ENCODE measurements at places on chromosomes 2 and 18. TPM values are rescaled to one million over a fixed set of nuclear protein-coding genes. Genes with fewer than 3 reads are reported as not detected.

Gene RGPD3
- total RNA-seq, result 0.22 TPM

Gene KCNG2
- total RNA-seq, result 0.15 TPM

DNA sequence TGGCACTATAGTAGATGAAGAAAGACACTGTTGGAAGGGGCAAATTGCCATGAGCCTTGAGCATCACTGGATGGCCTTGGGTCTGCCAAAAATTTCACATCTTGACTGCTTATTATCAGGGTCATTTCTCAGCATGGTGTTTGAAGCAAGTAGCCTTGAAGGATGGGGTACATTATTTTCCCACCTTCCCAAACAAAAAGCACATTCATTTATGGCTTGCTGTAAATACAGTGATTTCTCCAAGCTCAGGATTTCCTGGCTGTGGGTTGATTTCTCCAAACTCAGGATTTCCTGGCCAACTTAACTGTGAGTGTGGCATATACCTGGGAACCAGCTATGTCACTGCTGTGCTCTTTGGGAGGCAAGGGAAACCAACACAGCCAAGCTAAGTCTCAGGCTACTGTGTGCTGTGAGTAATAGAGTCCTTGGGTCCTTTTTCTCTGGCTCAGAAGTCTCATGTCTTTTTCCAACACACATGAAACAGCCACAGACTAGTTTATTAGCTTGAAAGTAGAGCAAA is 116.6 kb downstream of the SPHKAP start:
- no peaks in the 10 kb centered on the region for H3K27me3 ChIP-seq
- H3K4me1 ChIP-seq, result no peaks in the 10 kb centered on the region
- H3K4me3 ChIP-seq, result no peak overlapping the region
- H3K36me3 ChIP-seq, result no peaks in the 10 kb centered on the region
- no peak for DNase-seq
- H3K27ac ChIP-seq, result no peak overlapping the region

Gene GGCX
- 32.9 TPM for total RNA-seq

Gene GPATCH11
- total RNA-seq, result 2.9 TPM

GRCh38 chr2:180991820-180992219 is 11.4 kb downstream of the UBE2E3 start:
- peaks cover 7% of the 10 kb centered on the region for H3K4me1 ChIP-seq
- H3K36me3 ChIP-seq, result peaks cover 2% of the 10 kb centered on the region
- no peak overlapping the region for H3K27ac ChIP-seq
- H3K4me3 ChIP-seq, result no peak overlapping the region

DNA sequence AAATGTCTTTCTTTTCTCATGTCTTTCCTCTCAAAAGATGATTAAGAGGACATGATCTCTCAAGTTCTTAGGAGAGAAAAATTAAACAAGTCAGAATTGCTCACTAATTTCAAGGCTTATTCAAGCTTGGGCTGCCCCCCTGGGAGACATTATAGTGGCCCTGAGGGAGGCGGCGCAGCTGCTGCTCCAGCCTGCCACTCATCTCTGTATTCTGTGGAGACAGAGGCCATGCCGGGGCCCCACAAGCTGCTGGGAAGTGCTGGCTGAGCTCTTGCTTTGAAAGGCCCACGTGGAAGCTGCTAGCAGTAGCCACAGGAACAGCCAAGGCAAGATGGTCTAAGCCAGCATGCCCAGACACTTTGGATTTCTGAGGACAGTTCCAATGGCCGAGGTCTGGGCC is 267.4 kb downstream of the LNPK start:
- no peak overlapping the region for H3K27ac ChIP-seq
- no peaks in the 10 kb centered on the region for H3K27me3 ChIP-seq

GRCh38 chr2:202158796-202159195 is 79.6 kb downstream of the SUMO1 start:
- H3K4me1 ChIP-seq, result no peaks in the 10 kb centered on the region
- DNase-seq, result no peak
- no peaks in the 10 kb centered on the region for H3K27me3 ChIP-seq
- H3K4me3 ChIP-seq, result no peak overlapping the region
- no peaks in the 10 kb centered on the region for H3K36me3 ChIP-seq

DNA sequence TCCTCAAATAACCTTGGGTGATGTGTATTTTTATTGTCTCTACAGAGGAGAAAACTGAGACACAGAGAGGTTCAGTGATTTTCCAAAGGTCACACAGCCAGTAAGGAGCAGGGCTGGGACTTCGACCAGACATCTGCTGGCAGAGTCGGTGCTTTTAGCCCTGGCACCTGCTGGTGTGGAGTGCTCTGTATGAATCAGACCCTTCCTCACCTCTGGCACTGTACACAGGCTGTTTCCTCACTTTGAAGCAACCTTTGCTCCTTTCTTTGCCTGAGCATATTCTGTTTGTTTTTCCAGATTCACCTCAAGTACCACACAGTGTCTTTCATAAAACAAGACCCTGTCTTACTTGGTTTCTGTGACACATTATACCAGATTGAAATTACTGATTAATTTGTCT is 107.9 kb downstream of the DPP10 start:
- no peak for DNase-seq
- no peak overlapping the region for H3K4me3 ChIP-seq
- no peaks in the 10 kb centered on the region for H3K27me3 ChIP-seq
- no peaks in the 10 kb centered on the region for H3K4me1 ChIP-seq

- no peak overlapping the region for H3K27ac ChIP-seq
- peaks cover 14% of the 10 kb centered on the region for H3K4me1 ChIP-seq
- no peak for DNase-seq
These were observed 9.9 kb downstream of the DNMT3A start for GRCh38 chr2:25331686-25332365.

GRCh38 chr2:149148194-149149006 is 109.9 kb downstream of the LYPD6B start:
- H3K4me1 ChIP-seq, result no peaks in the 10 kb centered on the region
- no peaks in the 10 kb centered on the region for H3K27me3 ChIP-seq
- DNase-seq, result no peak
- H3K27ac ChIP-seq, result no peak overlapping the region

DNA sequence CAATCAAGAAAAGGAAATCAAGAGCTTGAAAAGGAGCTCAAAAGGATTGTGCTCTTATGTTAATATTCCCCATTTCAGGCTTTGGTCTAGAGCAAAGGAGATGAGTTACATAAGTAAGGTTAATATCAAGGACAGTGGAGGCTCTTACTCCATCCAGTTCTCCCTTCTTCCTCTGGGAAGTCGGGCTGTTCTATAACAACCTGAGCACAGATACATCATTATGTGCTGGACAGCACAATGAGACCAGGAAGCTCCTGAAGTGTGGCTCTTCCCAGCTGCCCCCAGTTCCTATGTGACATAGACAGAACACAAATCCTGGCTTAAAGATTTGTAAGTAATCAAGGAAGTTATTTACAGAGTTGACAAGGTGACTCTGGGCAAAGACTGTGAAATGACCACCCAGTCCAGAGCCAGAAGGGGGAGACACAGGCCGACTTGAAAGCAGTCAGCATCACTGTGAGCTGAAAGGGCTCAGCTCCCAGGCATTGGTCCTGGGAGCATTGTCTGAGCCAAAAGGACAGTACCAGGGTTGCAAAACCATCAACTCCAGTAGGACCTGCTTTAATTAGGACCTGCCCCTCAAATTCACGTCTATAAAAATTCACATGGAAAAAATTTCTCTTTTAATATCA is 917.6 kb upstream of the ACVR2A start:
- peak; percentile 78 for DNase-seq
- no peaks in the 10 kb centered on the region for H3K4me1 ChIP-seq
- H3K27ac ChIP-seq, result no peak overlapping the region
- no peaks in the 10 kb centered on the region for H3K27me3 ChIP-seq
- H3K36me3 ChIP-seq, result no peaks in the 10 kb centered on the region
- no peak overlapping the region for H3K4me3 ChIP-seq

Gene DUSP2
- total RNA-seq, result 13.5 TPM

Gene GAL3ST2
- 0.37 TPM for total RNA-seq

Gene C18orf32
- total RNA-seq, result 26.7 TPM

DNA sequence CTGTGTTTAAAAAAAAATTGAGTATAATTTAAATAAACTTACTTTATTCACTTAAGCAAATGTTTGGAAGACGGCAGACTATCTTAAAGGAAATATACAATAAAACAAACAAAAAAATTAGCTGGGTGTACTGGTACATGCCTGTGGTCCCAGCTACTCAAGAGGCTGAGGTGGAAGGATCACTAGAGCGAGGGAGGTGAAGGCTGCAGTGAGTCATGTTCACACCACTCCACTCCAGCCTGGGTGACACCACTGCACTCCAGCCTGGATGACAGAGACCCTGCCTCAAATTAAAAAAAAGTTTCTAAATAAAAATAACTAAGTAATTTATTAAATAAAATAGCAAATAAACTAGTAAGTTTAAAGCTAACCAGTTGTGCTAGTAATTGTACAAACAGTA is 7.5 kb downstream of the PUM2 start:
- H3K27ac ChIP-seq, result no peak overlapping the region
- H3K27me3 ChIP-seq, result no peaks in the 10 kb centered on the region
- no peak for DNase-seq
- H3K4me1 ChIP-seq, result peaks cover 2% of the 10 kb centered on the region

Gene ZC3H6
- total RNA-seq, result 3.5 TPM

- no peak for DNase-seq
- no peaks in the 10 kb centered on the region for H3K4me1 ChIP-seq
- H3K4me3 ChIP-seq, result no peak overlapping the region
- H3K27me3 ChIP-seq, result no peaks in the 10 kb centered on the region
- no peaks in the 10 kb centered on the region for H3K36me3 ChIP-seq
These were observed 657.0 kb upstream of the SYT4 start for GRCh38 chr18:43934322-43934721.

Gene DYSF
- 4.8 TPM for total RNA-seq

DNA sequence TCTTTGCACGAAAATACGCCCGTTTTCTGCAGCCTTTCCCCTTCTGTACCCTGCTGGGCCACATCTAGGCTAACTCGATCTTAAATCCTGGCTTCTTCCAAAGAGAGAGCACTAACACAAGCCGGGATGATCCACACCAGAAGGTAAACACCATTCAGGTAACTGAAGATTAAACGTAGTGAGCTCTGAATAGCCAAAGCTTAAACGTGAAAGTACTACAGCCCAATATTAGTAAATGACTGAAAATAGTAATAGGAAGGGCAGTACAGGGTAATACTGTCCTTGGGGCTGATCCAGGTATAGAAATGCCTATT is 422 bp upstream of the MRPL53 start:
- no peaks in the 10 kb centered on the region for H3K27me3 ChIP-seq
- peak overlapping the region; percentile 98 for H3K4me3 ChIP-seq
- peaks cover 23% of the 10 kb centered on the region for H3K36me3 ChIP-seq

- no peak for DNase-seq
- no peaks in the 10 kb centered on the region for H3K36me3 ChIP-seq
- H3K27me3 ChIP-seq, result no peaks in the 10 kb centered on the region
- no peak overlapping the region for H3K27ac ChIP-seq
- H3K4me1 ChIP-seq, result no peaks in the 10 kb centered on the region
These were observed 137.6 kb upstream of the ALPP start for GRCh38 chr2:232240906-232241305.

GRCh38 chr2:109162999-109163398 is 34.0 kb downstream of the SH3RF3 start:
- no peak overlapping the region for H3K4me3 ChIP-seq
- H3K27me3 ChIP-seq, result no peaks in the 10 kb centered on the region

GRCh38 chr2:174495365-174496012 is 8.7 kb upstream of the GPR155 start:
- H3K36me3 ChIP-seq, result no peaks in the 10 kb centered on the region
- no peaks in the 10 kb centered on the region for H3K27me3 ChIP-seq
- DNase-seq, result peak; percentile 35
- no peak overlapping the region for H3K4me3 ChIP-seq
- H3K4me1 ChIP-seq, result no peaks in the 10 kb centered on the region
- H3K27ac ChIP-seq, result no peak overlapping the region

Gene CFAP221
- total RNA-seq, result 0.46 TPM

GRCh38 chr2:216181351-216181750 is 72.2 kb downstream of the XRCC5 start:
- no peaks in the 10 kb centered on the region for H3K27me3 ChIP-seq
- no peak overlapping the region for H3K4me3 ChIP-seq
- DNase-seq, result no peak
- H3K36me3 ChIP-seq, result peaks cover 48% of the 10 kb centered on the region

Gene CHRND
- not detected for total RNA-seq

DNA sequence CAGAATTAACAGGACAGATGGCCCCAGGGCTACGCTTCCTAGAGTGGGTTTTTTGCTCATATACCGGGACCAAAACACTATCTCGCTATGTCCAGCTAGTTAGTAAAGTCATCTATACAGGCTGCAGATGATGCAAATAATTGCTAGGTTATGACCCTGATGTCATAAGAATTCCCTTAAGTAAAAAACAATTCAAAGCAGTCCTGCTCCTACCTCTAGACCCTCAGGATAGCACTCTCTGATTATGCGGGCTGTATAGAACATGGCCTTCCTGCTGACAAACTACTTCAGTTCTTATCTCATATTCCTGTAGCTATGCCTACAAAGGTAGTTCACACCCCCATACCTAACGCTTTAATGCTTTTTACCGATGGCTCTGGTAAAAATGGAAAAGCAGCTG is 13.2 kb downstream of the DYNAP start:
- no peak overlapping the region for H3K27ac ChIP-seq
- H3K27me3 ChIP-seq, result no peaks in the 10 kb centered on the region
- H3K4me3 ChIP-seq, result no peak overlapping the region
- peaks cover 10% of the 10 kb centered on the region for H3K4me1 ChIP-seq
- no peak for DNase-seq

DNA sequence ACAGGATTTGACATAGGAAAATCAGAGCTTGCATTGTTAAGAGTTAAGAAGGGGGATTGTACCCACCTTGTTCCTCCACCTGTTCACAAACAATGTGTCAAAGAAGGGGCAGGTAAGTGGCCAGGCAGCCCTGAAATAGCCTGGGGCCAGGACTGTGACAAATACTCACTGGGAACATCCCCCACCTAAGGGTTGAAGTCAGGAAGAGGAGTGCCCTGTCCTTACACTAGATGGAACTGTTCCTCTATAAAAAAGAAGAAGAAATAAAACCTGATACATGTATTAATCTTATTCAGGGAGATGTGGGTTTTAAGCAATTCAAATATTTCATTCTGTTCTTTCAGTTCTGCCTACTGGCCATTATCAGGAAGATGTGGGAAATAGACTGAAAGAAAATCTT is 41.9 kb downstream of the TACR1 start:
- no peak overlapping the region for H3K27ac ChIP-seq
- H3K4me1 ChIP-seq, result peaks cover 2% of the 10 kb centered on the region
- H3K4me3 ChIP-seq, result no peak overlapping the region
- DNase-seq, result no peak
- H3K36me3 ChIP-seq, result no peaks in the 10 kb centered on the region

- no peaks in the 10 kb centered on the region for H3K4me1 ChIP-seq
- H3K27me3 ChIP-seq, result no peaks in the 10 kb centered on the region
- no peaks in the 10 kb centered on the region for H3K36me3 ChIP-seq
- H3K4me3 ChIP-seq, result no peak overlapping the region
These were observed 122.3 kb upstream of the SIX2 start for GRCh38 chr2:45131587-45131986.

- peak overlapping the region; percentile 75 for H3K4me3 ChIP-seq
- peaks cover 3% of the 10 kb centered on the region for H3K4me1 ChIP-seq
- no peak overlapping the region for H3K27ac ChIP-seq
- H3K27me3 ChIP-seq, result no peaks in the 10 kb centered on the region
These were observed 756.5 kb downstream of the GALR1 start for GRCh38 chr18:78006006-78006773.

All from H9 (cell line).